ENCODE measurements at places on chromosomes 1 and 21.
A peak's percentile ranks its signal among the peaks of the same experiment; 100 is the strongest.

- peak; percentile 85 for DNase-seq
Measured at GRCh38 chr1:233113009-233113879, 162.8 kb downstream of the NTPCR start.

- no peak for DNase-seq
Measured at GRCh38 chr21:32908534-32908933, 117.2 kb upstream of the OLIG2 start.

DNA sequence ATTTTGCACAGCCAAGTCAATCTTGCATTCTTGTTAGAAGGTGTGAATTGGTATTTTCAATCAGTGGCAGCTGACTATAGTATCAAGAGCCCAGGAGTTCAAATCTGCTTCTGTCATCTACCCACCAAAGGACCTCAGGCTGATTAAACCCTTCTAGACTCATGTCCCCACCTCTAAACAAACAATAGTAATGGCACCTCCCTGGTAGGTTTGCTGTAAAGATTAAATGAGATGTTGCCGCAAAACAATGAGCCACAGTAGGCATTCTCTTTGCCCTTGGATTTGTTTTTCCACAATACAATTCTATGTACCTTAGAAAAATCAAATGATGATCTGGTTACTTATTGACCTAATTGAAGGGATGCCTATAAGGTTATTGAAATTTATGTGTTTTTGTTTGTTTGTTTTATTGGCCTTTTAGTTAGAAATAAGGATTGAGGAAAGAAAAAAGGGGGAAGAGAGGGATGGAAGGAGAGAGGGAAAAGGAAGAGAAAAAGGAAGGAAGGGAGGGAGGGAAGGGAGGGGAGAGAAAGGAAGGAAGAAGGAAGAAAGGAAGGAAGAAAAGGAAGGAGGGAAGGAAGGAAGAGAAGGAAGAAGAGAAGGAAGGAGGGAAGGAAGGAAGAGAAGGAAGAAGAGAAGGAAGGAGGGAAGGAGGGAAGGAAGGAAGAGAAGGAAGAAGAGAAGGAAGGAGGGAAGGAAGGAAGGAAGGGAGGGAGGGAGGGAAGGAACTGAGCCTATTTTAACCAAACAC is 110.7 kb downstream of the ETS2 start:
- no peak for DNase-seq

GRCh38 chr1:221555689-221556433 is 186.0 kb downstream of the DUSP10 start:
- no peak for DNase-seq

DNA sequence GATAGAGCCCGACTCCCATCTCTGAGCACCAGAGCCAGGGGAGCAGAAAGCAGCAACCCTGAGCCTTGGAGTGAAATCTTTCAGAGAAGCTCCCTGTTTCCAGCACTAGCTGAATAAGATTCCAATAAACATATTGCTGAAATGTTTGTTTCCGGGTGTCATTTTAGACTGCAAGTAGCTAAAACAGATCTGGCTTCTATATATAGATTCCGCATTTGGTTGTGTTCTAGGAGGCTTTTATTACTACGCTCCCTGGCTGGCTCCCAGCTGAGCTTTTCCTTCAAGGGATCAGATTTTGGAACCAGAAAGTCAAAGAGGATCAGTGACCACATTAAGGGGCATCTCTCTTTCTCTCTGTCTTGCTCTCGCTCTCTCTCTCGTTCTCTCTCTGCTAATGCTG is 88.2 kb downstream of the PAPPA2 start:
- no peak for DNase-seq

- DNase-seq = no peak
Measured at GRCh38 chr1:35191429-35192055, 1.4 kb downstream of the SFPQ start.

DNA sequence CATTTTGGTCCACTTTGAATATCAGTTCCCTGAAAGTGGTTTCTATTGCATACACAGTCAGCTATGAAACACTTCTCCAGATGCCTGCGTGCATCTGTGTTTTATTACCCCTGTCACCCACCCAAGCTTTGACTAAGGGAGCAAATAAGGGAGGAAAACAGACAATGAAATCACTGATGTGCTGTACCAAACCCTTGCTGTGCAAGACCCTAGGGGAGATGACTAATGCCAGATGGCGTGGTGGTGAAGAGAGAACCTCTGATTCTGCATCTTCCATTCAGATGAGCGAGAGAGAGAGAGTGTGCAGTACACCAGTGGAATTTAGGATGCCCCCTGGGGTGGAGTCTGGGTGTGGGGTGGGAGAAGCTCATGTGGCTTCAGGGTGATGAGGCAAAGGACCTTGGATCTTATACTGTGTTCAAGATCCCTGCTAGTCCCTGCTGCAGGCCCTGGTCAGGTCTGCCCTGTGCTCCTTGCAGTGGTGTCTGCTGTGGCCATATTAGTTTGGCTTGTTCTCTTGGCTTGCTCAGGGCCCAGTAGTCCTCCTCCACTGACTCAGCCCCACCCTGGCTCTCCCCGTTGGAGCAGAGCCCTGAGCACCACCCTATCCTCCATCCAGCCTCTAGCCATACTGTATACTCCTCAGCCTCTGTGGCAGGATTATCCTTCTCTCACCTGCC is 18.5 kb downstream of the CLCA1 start:
- no peak for DNase-seq

- DNase-seq = no peak
Measured at GRCh38 chr1:84192681-84193080, 48.6 kb downstream of the PRKACB start.

DNA sequence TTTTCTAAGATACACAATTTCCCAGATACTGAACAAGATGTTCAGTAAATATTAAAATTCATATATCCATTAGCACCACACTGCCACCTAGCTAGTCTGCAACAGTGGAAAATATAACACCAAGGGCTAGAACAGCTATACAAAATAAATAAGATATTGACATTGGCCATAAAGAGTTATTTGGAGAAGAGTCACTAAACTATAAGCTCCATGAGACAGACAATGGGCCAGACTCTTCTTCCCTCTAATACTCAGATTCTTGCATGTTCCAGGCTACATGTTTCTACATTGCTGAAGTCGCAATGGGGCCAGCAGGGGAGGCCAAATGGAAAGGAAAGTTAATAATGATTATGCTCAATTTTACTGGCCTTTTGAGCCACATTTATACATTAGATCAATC is 21.5 kb downstream of the SPATA6 start:
- DNase-seq = no peak

GRCh38 chr1:210525716-210526454 is 197.2 kb downstream of the HHAT start:
- DNase-seq = no peak

- DNase-seq = no peak
Measured at GRCh38 chr1:180922631-180923015, 9.9 kb downstream of the KIAA1614 start.

DNA sequence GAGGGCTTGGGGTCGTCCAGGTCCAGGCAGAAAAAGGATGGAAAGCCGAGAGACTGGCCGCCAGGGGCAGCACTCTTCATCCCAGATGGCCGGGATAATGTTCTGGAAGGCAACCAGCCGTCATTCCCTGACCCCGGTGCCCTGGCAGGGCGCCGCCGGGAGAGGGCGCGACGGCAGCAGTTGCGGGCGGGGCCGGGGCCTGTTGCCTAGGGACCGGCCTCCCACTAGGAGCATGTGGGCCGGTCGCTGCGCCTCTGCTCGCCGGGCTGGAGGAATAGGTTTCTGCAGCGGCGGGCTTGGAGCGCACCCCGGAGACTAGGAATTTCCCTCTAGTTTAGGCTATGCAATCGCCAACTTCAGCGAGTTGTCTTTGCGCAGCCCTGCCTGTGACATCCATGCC is 11.0 kb downstream of the DMRTB1 start:
- DNase-seq = no peak

- DNase-seq = no peak
Measured at GRCh38 chr21:34279883-34280282, 83.9 kb upstream of the KCNE2 start.

GRCh38 chr1:86546787-86547221 is at the start of gene CLCA4:
CLCA4 (plus strand) TSS chr1:86547078; CDS start chr1:86547120, 42 bp downstream.
- DNase-seq = no peak

- no peak for DNase-seq
Measured at GRCh38 chr1:19370453-19371170, 58.5 kb downstream of the SLC66A1 start.

GRCh38 chr1:156291226-156292061 is 4.0 kb downstream of the GLMP start:
- DNase-seq = peak; percentile 88

- no peak for DNase-seq
Measured at GRCh38 chr1:75423136-75423535, 187.8 kb downstream of the SLC44A5 start.

DNA sequence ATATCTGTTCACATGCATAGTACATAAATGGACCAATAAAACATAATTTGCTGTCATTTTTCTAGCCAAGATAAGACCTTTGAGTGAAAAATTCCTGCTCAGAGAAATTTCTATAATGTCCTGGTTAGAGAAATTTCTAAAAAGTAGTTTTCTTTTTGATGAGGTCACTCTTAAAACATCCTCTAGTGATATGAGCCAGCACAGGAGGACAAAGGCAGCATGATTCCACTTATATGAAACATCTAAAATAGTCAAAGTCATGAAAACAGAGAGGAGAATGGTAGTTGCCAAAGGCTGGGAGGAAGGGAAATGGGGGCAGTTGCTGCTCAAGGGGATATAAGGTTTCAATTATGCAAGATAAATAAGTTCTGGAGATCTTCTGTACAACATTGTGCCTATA is 239.4 kb downstream of the BACH1 start:
- DNase-seq = no peak

DNA sequence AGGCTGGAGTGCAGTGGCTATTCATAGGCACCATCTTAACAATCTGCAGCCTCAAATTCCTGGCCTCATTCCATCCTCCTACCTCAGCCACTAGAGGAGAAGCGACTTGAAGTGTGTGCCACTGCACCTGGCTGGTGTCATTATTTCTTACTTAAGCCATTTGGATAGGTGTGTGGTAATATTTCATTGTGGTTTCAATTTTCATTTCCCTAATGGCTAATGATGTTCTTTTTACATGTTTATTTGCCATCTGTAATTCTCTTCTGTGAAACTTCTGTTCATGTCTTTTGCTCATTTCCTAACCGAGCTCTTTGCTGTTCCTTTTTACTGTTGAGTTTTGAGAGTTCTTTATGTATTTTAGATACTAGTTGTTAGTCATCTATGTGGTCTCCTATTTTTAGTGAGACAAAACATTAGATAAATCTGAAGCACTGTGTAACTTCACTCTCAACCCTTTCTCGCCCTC is 66.8 kb downstream of the SLC27A3 start:
- no peak for DNase-seq

- no peak for DNase-seq
Measured at GRCh38 chr1:233362743-233363142, 35.2 kb downstream of the MAP3K21 start.

DNA sequence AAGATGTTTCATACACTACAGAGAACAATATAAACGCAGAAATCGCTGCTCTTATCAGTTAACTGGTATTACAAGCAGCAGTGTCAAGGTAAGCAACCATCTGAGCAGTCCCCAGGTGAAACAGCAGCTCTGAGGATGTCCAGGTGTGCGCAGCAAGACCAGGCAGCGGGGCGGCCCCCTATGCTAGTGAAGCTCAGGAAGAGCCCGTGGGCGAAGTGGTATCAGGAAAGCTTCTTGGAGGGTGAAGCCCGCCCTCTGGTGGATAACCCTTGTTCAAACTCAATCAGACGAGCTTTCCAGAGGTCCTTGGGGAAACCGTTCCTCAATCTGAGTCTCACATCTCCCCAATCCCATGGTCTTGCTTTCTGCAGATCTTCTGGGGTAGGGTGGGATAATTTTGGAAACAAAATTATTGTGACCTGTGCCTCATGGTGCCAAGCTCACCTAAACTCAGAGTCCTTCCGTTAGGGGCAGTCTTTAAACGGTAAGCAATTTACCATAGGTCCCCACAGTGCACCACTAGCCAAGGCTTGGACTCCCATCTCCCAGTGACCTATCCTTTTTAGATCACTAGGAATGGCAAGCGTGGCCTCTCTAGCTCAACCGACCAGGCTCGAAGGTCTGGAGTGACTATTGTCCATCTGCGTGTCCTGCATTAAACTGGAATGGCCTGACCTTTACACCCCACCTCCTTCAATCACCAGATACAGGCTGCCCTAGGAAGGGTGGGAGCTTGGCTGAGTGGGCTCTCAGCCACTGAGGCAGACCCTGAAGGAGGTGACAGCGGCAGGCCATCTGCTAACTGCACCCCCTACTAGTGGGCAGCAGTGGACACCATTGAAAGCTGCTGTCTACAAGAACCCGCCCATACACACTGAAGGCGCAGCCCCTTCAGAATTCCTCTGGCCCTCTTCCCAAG is 13.6 kb upstream of the FAM110D start:
- DNase-seq = peak; percentile 50

DNA sequence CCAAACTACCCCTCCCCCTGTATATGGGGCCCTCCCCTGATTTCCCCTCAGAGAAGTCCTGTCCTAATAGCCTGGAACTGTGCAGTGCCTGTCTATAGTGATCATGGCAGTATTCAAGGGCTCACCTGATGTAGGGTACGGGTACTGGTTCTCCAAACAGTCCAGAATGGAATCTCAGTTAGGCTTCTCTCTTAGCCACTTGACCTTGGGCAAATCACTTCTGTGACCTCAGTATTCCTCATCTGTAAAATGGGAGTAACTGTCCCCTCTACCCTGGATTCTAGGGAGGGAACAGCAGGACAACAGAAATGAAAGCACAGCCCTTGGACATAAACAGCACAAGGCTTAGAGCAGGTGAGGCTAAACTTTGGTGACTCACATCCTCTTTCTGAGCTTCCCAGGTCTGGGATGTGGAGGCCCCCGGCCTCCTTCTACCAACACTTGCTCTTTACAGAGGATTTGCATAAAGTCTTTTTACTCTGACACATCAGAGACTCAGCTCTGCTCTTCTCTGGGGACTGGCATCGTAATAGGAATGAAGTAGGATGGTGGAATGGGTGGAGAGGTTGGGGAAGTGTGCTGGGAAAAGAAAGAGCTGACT is 20.0 kb upstream of the PDZK1IP1 start:
- DNase-seq = no peak

DNA sequence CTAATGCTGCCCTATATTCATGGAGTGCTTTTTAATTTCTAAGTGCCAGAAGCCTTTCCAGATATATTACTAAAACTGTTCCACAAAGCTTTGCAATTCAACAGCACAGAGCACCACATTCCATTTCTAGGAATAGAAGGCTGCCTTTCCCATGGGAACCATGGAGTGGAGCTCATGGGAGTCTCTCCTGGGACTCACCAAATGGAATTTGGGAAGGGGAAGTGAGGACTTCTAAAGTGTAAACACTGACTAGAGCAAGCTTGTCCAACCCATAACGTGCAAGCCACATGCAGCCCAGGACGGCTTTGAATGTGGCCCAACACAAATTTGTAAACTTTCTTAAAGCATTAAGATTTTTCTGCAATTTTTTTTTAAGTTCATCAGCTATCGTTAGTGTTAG is 190.4 kb upstream of the TNR start:
- no peak for DNase-seq

DNA sequence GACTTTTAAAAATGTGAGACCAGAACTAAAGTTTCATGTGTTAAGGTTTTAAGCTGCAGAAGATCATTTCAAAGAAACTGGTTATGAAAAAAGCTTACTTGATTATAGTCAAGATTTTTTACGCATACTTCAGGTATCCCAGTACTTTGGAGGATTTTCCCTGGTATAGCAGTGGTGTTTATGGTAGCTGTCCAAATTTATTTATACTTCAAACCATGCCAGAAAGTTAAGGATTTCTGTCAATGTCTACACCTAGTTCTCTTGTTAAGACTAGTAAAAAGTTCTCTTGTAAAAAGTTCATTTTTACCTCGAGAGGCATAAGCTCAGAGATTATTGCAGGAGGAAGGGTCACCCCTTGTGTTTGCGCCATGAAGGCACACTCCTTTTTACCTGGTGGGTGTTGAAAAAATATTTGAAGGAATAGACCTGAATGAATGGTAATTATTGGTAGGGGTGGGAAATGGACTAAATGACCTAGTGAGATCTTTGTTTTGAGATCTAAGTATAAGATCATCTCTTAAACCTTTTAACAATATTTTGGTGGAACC is 2.8 kb downstream of the DYRK1A start:
- DNase-seq = no peak

Measured in SHP77 treated with DMSO at 0.1 percent for 48 hours (cell line).